Stimulated activated CD8-positive, alpha-beta memory T cell treated with anti-CD3 and anti-CD28 coated beads, Interleukin-15, amount 100 ng/mL, for 48 hours (primary cell): ENCODE measurements at places on chromosomes 4 and X.

DNA sequence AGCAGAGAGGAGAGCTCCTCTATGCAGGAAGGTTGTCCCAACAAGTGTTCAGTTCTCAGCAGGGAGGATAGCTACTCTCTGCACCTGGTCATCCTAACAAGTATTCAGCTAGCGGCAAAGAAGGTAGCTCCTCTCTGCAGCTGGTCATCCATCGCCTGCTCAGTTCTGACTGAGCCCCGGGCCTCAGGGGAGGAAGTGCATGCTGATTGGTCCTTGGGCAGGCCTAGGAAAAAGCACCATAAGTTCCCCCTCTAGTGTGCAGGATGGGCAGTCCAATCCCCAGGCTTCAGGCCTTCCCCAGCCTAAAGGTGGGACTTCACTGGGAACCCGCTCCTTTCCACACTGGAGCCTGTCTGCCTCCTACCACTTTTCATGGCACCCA, 4.4 kb upstream of the FBXW7 start:
- DNase-seq = no peak

GRCh38 chrX:119693996-119694451, 1.1 kb upstream of the SEPTIN6 start:
- no peak for DNase-seq

DNA sequence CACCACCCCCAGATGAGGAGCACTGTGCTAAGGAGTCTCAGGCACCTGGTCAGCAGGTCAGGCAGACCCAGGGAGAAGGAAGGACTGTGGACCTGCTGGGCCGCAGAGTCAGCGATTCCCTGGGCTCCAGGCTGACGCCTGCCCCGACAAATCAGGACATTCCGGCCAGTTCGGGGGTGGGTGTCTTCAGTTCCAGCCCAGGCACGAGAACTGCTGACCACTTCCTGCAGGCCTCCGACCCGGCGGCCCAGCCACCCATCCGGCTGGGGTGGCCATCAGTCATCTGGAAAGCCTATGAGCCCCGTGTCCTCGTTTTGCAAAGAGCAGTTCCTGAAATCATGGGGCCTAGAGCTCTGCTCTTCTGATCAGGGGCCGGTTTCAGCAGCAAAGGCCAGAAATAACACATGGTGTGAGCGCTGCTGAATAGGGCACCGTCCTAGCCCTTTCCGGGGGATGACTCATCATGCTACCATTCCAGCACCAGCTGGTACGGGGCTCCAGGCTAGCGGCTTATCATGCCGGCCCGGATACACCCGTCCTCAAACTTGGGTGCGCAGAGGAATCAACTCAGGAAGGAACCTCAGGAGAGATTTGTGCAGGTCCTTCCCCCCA, 7.8 kb upstream of the SH3TC1 start:
- no peak for DNase-seq

DNA sequence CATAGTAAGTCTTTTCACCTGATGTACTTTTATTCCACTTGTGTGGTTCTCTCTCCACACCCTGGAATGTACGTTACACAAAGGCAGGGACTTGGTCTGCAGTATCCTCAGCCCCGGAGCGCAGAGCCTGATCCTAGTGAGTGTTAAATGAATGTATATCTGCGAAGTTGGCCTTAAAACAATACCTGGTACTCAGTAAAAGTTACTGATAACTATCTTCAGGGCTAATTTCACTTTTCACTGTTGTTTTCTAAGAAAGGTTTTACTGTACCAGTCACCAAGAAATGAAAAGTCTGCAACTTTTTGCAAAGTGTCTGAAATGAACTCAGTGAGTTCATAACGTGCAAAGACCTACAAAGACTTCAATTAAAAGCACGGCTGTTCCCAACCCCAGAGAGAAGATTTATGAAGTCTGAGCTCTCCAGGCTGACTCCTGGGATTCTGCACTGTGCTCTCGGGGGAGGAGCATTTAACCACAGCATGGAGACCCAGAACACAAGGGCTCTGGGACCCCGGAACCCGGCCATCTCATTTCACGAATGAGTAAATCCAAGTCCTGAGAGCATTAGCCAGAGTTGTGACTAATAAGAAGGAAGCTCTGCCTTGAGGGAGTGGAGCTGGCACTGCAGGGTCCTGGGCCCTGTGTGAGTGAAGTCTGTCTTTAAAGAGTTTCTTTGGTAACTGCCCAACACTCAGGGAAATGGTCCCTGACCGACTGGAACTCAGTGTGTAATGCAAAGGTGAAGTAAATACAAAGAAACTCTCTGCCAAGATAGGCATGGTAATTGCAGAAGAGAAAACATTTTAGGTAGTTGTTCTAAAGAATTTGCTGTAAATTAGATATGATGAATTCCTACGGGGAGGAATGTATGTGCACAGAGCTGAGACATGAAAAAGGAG, 165.8 kb downstream of the NSUN7 start:
- no peak for DNase-seq

GRCh38 chrX:46180258-46180687, 364.9 kb downstream of the ZNF674 start:
- DNase-seq = peak; percentile 4

DNA sequence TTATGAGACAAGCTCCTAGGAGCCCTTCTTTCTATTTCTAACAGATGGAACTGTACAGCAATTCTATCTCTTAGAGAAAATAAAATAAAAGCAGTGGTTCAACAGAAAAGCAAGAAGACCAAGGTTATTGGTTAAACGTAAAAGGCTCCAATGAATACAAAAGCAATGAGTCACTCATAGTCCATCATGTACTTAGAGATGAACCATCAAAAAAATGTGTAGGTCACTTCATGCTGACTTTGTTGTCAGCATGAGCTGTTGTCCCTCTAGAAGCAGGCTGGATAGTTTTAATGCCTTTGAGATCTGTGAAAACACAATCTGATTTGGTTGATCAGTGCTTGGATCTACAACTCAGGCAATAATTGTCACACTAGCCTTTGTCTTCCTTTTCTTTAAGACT, 378.6 kb upstream of the ANXA10 start:
- DNase-seq = no peak

- DNase-seq = no peak
Measured at GRCh38 chr4:26992657-26993361, 132.2 kb downstream of the STIM2 start.

- no peak for DNase-seq
Measured at GRCh38 chr4:20126906-20127305, 124.8 kb upstream of the SLIT2 start.

- DNase-seq = no peak
Measured at GRCh38 chr4:55503169-55503568, 43.5 kb downstream of the CLOCK start.

GRCh38 chr4:38757945-38758600, 24.7 kb downstream of the TLR10 start:
- no peak for DNase-seq

DNA sequence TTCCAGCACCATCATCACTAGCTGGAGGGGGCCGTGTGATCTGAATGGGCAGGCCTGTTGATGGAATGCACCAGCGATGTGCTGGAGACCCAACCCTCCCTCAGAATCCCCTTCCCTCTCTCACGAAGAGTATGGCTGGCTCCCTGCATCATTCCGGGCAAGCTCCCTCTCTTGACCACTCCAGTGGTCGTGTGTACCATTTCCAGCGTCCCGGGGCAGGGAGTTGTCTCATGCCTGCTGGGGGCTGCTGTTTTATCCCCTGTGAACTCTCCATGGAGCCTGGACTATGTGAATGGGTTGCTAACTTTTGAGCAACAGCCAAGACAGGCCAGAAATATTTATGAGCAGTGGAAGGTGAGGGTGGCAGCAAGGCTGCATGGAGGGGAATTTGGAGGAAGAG, 8.1 kb downstream of the CSAG1 start:
- DNase-seq = no peak

- no peak for DNase-seq
Measured at GRCh38 chrX:153633048-153633447, 14.0 kb upstream of the DUSP9 start.

- no peak for DNase-seq
Measured at GRCh38 chr4:39825741-39826231, 127.8 kb downstream of the UBE2K start.

- peak; percentile 73 for DNase-seq
Measured at GRCh38 chr4:56757821-56758411, 63.6 kb downstream of the SPINK2 start.
